Stimulated activated CD4-positive, alpha-beta T cell treated with anti-CD3 and anti-CD28 coated beads, Interleukin-12 subunit alpha, Interleukin-12 subunit beta, amount 100 ng/mL, for 48 hours (primary cell): ENCODE measurements at places on chromosomes 2 and 18.

DNA sequence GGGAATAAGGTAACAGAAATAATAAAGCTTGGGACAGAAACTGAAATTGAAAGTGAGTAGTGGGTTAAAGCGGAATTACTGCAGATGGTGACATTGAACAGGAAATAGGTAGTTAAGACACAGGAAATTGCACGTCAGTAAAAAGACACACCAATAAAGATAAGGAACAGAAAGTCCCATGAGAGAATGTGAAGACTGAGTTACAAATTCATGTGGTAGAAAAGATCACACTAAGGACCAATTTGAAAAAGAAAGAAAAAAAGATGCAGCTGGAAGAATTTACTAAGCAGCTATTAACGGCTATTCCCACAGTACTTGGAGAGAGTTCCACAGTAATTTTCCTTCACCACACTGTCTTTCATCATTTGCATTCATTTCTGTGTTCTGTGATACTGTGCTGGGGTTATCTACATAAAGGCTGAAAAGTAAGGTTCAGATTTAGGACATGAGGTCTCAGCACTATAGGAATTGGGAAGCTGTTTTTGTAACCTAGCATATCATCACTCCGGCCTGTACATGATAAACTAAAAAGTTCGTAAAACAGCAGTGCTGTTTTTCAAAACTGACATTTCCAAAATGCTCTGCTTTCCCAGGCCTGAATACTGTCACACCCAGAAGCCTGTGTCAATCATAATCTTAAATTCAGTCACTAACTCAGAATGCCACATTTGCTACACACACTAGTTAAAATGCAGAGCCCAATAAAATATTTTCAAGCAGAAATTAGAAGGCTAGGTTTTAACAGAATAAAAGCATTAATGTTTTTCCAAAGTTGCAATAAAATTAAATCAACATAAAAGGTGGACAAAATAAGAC lies 42.9 kb downstream of the SRBD1 start:
- DNase-seq = no peak

DNA sequence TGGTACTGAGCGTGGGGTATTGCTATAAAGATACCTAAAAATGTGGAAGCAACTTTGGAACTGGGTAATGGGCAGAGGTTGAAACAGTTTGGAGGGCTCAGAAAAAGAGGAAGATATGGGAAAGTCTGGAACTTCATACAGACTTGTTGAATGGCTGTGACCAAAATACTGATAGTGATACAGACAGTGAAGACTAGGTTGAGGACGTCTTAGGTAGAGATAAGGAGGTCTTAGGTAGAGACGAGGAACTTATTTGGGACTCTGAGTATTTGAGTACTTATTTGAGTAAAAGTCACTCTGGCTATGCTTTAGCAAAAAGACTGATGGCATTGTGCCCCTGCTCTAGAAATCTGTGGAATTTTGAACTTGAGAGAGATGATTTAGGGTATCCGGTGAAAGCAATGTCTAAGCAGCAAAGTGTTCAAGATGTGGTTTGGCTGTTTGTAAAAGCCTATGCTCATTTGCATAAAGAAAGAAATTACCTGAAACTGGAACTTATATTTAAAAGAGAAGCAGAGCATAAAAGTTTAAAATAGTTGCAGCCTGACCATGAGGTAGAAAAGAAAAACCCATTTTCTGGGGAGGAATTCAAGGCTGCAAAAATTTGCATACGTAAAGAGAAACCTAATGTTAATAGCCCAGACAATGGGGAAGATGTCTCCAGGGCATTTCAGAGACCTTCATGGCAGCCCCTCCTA lies 219.6 kb downstream of the PDE1A start:
- DNase-seq = no peak

GRCh38 chr2:216289470-216289869 lies 82.8 kb downstream of the MARCHF4 start:
- DNase-seq = no peak

- no peak for DNase-seq
These were observed 262.9 kb upstream of the CDH2 start for GRCh38 chr18:28439870-28440269.

GRCh38 chr18:79624356-79625170 lies 55.0 kb upstream of the CTDP1 start:
- no peak for DNase-seq

GRCh38 chr2:180385601-180386201 lies 378.6 kb upstream of the CWC22 start:
- DNase-seq = no peak

- DNase-seq = no peak
These were observed 296.0 kb upstream of the MC4R start for GRCh38 chr18:60668583-60668982.

DNA sequence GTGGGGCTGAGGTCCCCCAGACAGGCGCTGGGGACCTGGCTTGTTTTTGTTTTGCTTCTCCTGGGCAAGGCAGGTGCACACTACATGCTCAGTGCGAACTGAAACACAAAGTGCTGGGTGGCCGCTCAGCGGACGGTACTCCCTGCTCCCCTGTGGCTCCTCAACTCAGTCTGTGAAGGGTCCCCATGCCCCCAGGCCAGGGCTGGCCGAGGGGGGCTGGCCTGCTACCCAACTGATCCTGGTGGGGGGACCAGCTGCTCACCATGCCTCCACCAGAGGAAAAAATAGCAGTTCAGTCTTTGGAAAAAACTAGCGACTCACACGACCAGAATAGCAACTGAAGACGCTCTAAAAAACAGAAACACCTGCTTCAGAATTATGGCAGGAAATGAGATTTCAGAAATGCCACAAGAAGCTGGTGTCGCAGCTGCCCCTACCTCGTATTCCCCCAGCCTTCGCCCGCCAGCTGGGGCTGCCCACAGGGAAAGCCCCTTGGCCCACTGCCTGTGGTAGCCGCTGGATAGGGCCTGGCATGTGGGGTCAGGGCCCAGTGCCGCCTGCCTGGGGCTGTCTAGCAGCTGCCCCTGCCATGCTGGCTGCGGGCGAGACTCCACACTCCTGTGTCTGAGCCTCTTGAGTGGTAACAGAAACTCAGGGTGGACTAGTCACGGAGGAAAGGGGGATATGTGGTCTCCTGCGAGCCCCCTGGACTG lies 43.7 kb downstream of the MEX3C start:
- DNase-seq = no peak

DNA sequence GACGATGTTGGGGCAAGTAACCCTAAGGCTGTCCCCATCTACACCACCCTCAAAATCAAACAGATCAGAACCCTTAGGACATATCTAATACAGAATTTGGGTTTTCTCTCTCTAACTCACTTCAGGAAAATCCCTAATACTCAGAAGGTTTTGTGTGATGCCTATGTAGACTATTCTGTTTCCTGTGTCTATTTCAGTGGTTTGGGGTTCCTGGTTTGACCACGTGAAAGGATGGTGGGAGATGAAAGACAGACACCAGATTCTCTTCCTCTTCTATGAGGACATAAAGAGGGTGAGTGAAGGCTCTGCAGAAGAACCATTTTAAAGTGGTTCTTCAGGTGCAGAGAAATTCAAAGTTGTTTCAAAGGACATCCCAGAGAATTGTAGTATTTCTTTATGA lies 16.3 kb downstream of the SULT1C2 start:
- DNase-seq = no peak

GRCh38 chr2:219689676-219690628 lies 62.5 kb downstream of the SLC4A3 start:
- DNase-seq = peak; percentile 19

- no peak for DNase-seq
These were observed 417.2 kb upstream of the LRRTM4 start for GRCh38 chr2:77939370-77939769.

DNA sequence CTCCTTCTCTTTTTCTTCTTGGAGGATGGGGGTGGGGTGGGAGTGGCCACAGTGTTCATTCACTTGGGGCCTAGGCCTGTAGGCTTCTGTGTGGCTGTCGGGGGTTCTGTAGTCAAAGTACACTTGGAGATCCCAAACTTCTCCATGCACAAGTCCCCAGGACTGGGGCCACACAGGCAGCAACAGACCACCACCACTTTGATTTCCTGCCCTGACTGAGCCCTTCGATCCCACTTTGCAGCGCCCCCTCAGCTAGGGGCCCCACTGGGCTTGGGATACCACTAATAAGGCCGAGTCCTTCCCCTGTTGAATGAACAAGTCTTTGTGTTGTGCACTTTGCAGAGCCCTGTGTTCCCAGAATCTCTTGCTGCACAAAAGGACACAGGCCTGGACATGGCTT lies 5.5 kb upstream of the TEX51 start:
- DNase-seq = no peak

- DNase-seq = no peak
These were observed 127.3 kb upstream of the PIEZO2 start for GRCh38 chr18:11276678-11277077.

DNA sequence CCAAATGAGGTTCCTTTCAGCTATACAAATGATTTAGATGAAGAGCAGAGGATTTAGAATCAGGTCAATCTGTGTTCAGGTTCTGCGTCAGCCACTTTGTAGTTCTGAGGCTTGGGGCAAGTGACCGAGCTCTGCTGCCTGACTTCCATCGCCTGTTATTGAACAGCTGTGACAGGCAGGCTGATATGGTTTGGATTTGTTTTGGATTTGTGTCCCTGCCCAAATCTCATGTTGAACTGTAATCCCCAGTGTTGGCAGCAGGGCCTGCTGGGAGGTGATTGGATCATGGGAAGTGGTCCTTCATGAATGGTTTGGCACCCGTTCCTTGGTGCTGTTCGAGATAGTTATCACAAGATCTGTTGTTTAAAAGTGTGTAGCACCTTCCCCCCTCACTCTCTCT lies 18.6 kb downstream of the TYMS start:
- no peak for DNase-seq

GRCh38 chr2:105055613-105056012 lies 17.7 kb downstream of the MRPS9 start:
- DNase-seq = no peak

DNA sequence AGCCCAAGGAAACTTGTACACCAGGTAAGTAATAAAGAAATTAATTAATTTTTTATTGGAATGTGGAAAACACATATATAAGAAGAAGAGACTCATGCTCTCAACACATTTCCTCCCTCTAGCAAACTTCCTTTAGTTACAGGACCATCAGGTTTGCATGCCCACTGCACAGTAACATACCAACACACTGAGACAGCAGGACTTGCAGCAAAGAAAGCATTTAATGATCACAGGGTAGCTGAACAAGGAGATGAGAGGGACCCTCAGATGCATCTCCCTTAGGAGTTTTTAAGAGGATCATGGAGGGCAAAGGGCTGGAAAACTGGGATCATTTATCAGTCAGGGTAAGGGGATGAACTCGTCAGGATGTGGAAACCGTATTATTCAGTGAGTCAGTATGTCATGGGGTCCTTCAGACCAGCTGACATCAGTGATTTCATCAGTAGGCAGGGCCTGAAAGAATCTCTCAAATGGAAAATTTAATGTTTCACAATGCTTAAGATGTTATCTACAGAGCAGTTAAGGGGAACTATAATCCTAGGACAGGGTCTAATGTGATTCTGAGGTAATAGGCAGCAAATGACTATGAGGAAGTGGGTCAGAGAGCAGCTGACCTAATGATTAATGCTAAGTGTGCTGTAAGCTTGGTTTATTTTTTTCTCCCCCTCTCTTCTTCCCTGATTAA lies 193.8 kb upstream of the RND3 start:
- DNase-seq = no peak

GRCh38 chr18:57929922-57930321 lies 114.1 kb upstream of the NEDD4L start:
- DNase-seq = no peak

- DNase-seq = no peak
These were observed 14.1 kb downstream of the SLC9A4 start for GRCh38 chr2:102486941-102487702.

GRCh38 chr2:240569523-240569997 lies 1.3 kb downstream of the RNPEPL1 start:
- DNase-seq = no peak

DNA sequence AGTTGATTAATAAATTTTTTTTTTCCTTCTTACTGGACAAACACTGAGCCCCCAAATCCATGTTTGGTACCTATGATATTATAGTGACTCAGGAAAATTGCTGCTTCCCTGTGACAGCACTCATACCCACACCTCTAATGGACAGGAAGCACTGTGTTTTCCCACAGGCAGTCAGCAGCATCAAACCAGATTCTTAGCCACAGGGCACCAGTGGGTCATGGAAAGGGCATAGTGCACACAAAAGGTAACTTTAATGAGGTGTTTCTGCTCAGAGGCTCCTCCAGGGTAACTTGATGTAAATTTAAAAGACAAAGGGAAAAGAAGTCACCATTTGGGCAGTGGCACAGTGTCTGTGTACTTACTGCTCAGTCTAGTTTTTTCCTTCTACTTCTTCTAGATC lies 34.1 kb downstream of the SERPINB11 start:
- DNase-seq = no peak

DNA sequence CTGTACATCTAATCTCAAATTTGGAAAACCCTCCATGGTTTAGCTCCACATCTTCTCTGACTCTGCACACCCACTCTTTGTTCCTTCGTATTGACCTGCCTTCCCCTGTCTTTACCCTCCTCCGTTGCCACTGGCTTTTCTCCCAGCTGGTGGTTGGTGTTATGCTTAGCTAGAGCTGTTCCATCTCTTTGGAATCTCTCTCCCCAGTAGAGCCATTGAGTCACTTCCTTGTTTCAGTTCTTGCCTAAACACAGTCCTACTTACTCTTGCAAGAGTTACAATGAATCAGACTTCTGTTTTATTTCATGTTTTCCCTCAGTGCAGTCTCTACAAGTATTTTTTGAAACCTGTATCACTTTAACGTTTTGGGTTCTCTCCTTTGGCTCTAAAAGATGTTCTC lies 263.9 kb downstream of the LTBP1 start:
- DNase-seq = no peak

DNA sequence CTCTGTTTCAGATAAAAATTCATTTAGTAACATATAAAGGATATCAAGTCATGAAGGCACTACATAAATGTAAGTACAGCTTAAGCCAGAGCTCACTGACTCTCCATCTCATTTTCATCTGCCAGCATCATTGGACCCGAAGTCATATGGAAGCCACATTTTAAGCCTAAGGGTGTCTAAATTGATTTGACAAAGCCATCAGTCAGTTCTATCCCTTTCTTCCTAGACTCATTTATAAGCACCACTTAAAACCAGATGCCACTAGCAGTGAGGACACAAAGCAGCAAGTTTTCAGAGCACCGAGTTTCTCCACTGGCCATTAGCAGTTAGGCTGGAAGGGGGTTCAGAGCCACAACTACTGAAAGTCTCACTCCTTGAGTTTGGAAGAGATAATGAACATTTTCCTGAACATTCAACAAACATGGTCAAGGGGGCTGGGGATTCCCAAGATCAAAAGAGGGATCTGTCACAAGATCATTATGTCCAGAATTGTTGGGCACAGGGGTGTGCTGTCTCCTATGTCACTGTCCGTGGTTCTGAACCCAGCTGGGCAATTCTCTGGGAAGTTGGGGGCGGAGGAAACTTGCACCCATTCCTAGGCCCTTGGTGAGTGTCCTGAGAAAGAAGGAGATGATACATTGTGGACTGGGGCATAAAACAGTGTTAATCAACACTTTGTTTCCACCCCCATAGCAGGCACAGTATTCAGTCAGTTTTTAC lies 158.5 kb upstream of the LMAN1 start:
- DNase-seq = no peak

DNA sequence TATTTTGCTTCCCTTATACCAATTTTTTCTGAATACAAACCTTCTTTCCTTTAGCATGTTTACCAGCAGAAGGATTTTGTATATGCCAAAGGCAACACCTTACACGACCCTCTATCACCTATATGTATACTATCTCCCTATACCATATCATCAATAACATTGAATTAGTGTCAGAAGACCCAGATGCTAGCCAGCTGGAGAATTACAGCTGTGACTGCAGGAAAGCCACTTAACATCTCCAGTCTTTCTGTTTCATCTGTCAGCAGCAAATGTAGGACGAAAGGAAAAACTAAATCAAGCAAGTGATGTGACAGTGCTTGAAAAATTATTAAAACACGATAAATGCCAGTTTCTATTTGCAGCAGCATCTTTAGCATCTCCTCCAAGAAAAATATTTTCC lies 193.7 kb downstream of the STK39 start:
- DNase-seq = no peak
